ENCODE measurements at places on chromosomes 5 and 9.

DNA sequence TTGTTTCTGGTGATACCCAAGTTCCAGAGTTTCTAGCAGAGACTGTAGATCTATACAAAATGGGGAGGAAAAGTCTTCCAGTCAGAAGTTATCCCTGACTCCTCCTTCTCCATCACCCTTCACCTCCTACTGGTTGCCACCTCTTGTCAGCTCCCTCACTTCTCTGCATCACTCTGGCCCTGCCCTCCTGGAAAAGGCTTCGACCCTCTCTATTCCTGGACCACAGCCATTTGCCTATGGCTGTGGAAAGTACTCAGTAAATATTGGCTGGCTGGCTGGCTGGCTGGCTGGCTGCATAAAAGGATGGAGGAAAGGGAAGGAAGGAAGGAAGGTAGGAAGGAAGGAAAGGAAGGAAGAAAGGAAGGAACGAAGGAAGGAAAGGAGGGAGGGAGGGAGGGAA is 32.7 kb upstream of the ABCA1 start:
- H3K27ac ChIP-seq, result peak overlapping the region; percentile 72
- no peak for DNase-seq
- H3K4me3 ChIP-seq, result no peak overlapping the region
- H3K27me3 ChIP-seq, result no peaks in the 10 kb centered on the region
- peaks cover 31% of the 10 kb centered on the region for H3K4me1 ChIP-seq
- H3K36me3 ChIP-seq, result no peaks in the 10 kb centered on the region

- peaks cover 2% of the 10 kb centered on the region for H3K27me3 ChIP-seq
- H3K4me1 ChIP-seq, result no peaks in the 10 kb centered on the region
- DNase-seq, result no peak
- H3K27ac ChIP-seq, result no peak overlapping the region
Measured at GRCh38 chr5:141778206-141778605, 96.2 kb upstream of the ARAP3 start.

- no peak overlapping the region for H3K27ac ChIP-seq
- H3K27me3 ChIP-seq, result no peaks in the 10 kb centered on the region
- no peak overlapping the region for H3K4me3 ChIP-seq
- peaks cover 3% of the 10 kb centered on the region for H3K4me1 ChIP-seq
Measured at GRCh38 chr9:89367726-89368437, 49.6 kb downstream of the SECISBP2 start.

DNA sequence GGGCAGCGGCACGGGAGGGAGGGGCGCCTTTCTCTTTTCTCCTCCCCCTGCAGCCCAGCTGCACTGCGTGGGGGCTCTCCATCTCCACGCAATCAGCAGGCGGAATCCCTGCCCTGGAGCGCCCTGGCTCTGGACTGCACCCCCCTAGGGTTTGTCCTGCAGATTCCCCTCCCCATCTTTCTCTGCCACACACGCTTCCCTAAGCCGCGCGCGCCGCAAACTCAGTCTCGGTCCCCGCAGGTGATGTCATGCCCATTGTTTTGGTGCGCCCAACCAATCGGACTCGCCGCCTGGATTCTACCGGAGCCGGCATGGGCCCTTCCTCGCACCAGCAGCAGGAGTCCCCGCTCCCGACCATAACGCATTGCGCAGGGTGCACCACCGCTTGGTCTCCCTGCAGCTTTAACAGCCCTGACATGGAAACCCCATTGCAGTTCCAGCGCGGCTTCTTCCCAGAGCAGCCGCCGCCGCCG is at the start of gene KCNN2:
TSS of gene KCNN2 (plus strand) at position 347 of the 473 bp plus-strand sequence. CDS start at position 417, 70 bp downstream.
- H3K27ac ChIP-seq, result peak within 1 kb of the TSS; percentile 18
- H3K36me3 ChIP-seq, result peaks cover 4% of the 10 kb centered on the region

Measured in activated CD4-positive, alpha-beta memory T cell treated with anti-CD3 and anti-CD28 coated beads for 36 hours (primary cell).